ENCODE measurements at places on chromosomes 13 and 19.

- DNase-seq, result no peak
Measured at GRCh38 chr13:49125964-49126524, 94.1 kb upstream of the MLNR start.

DNA sequence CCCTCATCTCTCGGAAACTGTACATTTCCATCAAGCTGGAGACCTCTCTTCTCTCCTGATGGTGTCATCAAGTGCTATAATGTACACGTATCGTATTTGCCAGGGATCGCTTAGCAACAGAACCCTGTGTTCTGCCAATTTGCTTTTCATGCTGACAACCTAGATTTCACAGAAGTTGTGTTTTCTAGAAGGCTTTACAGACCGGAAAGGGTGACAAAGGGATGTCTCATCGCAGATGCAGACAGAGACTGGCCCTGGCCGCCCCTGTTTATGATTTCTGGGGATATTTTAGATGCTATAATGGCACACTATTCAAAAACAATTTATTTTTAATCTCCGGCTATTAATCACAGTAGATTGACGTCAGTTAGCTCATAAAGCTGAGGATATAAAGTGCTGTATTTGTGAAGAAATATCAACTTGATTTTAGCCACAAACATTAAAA is 291.4 kb downstream of the IRS2 start:
- DNase-seq, result no peak

- DNase-seq, result no peak
Measured at GRCh38 chr13:91817250-91817649, 418.8 kb downstream of the GPC5 start.

- no peak for DNase-seq
Measured at GRCh38 chr13:81779876-81780275, 1439.0 kb upstream of the SPRY2 start.

DNA sequence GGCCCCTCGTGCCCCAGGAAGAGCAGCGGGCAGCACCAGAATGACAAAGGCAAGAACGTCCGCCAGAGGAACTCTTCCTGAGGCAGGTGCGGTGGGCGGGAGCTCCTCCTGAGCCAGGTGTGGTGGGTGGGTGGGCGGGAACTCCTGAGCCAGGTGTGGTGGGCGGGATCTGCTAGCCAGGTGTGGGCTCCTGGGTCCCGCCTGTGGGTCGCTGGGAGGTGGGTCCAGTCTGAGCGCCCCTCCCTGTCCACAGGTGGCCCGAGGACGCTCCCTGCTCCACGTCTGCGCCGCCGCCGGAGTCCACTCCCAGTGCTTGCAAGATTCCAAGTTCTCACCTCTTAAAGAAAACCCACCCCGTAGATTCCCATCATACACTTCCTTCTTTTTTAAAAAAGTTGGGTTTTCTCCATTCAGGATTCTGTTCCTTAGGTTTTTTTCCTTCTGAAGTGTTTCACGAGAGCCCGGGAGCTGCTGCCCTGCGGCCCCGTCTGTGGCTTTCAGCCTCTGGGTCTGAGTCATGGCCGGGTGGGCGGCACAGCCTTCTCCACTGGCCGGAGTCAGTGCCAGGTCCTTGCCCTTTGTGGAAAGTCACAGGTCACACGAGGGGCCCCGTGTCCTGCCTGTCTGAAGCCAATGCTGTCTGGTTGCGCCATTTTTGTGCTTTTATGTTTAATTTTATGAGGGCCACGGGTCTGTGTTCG is 7.0 kb upstream of the HCN2 start:
- DNase-seq, result no peak

DNA sequence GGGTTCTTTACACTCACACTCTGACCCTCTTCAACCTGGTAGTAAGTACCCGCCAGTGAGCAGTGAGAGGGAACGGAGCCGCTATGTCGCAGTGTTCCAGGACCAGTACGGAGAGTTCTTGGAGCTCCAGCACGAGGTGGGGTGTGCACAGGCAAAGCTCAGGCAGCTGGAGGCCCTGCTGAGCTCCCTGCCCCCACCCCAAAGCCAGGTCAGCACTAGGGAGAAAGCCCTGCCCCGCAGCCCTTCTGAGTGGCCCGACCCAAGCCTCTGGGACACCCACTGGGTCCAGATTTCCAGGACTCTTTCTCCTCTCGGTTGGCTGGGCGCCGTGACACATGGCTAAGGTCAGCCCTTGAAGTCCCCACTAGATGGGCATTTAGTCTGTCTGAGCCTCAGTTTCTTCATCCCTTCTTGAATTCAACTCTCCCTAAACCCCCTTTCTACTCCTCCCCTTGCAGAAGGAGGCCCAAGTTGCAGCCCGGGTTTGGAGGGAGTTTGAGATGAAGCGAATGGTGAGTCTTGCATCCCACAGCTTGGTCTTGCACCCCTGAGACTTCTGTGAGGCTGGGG is 1.9 kb downstream of the OCEL1 start:
- DNase-seq, result no peak

DNA sequence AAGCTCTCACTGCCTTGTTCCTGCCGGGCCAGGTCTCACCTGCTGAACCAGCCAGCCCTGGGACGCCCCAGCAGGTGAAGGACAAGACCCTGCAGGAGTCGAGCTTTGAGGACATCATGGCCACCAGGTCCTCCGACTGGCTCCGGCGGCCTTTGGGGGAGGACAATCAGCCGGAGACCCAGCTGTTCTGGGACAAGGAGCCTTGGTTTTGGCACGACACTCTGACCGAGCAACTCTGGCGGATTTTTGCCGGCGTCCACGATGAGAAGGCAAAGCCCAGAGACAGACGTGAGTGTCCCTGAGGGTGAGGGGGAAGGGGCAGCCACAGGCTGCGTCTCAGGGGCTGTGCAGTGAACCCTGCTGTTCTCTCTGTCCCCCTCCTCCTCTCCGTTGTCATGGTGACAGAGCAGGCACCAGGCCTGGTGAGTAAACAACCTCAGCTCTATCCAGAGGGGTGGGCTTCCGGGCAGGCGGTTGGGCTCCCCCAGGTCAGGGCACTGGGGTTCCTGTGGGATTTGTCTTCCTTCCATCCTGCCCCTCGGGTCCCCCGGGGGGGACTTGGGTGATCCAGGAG is 9.7 kb downstream of the TLE6 start:
- no peak for DNase-seq

GRCh38 chr19:925087-925525 is 729 bp upstream of the ARID3A start:
- DNase-seq, result peak; percentile 71

DNA sequence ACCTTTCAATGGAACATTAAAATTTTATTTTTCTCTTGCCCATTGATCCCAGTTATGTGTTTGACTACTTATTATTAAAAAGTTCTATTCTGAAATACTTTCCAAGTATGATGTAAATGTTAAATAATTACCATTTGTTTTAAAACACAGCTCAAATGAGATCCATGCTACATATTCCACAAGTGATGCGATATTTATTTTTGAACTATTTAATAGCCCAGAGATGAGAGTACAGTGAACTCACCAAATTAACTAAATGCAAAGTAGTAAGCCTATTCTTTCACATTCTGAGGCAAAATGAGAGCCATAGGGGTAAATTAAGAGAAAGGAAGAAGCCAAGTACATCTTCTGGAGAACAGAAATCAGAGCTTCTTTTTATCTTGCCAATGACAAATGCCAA is 1.2 kb upstream of the DCLK1 start:
- no peak for DNase-seq

GRCh38 chr13:42396501-42396900 is 124.5 kb downstream of the AKAP11 start:
- DNase-seq, result peak; percentile 51

DNA sequence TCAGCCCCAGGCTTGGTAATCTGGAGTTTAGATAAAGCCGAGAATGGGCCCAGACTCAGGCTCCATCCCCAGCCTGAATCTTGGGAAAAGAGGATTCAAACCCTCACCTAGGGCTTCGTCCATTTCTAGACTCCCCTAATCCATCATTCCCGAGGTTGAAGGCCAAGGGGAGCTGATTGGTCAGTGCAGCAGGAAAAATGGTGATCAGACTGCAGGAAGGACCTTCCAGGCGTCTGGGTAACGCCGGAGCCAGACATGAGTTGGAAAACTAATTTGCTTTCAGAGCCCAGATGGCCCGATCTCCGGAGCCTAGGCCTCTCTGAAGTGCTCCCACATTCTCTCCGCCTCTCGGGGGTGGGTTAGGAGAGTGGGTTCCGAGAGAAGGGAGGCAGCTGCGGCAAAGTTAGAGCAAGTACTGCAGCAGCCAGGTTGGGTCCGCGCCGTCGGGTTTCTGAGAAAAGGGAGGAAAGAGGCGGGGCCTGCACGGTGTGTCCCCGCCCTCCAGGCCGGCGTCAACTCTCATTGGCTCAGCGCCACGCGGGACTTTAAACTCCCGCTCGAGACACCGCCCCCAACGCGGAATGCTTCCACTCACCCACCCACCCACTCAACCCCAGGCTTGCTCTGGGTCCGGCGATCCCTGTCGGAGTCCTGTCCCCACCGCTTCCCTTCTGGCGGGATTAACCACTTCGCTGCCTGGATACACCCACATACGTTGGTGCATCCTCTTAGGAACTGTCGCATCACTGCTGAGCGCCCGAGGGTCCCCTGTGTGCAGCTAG is 788 bp upstream of the RTBDN start:
- no peak for DNase-seq

GRCh38 chr13:99620806-99621205 is 119.5 kb downstream of the TM9SF2 start:
- DNase-seq, result no peak

Data from stimulated activated naive CD4-positive, alpha-beta T cell treated with Interleukin-2 at 50 U/mL for 16 hours (primary cell).